ENCODE measurements at places on chromosomes 13 and 19. TPM values are rescaled to one million over a fixed set of nuclear protein-coding genes. Genes with fewer than 3 reads are reported as not detected.

GRCh38 chr13:77751513-77752456 is 54.3 kb downstream of the SLAIN1 start:
- H3K4me3 ChIP-seq = no peak overlapping the region
- no peaks in the 10 kb centered on the region for H3K27me3 ChIP-seq
- no peaks in the 10 kb centered on the region for H3K36me3 ChIP-seq
- H3K4me1 ChIP-seq = no peaks in the 10 kb centered on the region
- DNase-seq = no peak

DNA sequence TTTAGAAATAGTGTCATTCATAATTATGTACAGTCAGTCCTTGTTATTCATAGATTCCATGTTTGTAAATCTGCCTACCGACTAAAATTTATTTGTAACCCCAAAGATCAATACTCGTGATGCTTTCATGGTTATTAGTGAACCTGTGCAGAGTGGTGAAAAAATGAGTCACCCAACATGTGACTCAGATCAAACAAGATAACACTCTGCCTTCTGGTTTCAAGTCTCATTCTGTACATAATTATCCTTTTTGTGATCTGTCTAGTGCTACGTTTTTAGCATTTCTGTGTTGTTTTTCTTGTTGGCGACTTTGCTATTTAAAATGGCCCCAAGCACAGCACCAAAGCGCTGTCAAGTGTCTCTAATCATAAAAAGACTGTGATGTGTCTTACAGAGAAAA is 274.7 kb downstream of the SUCLA2 start:
- no peaks in the 10 kb centered on the region for H3K36me3 ChIP-seq
- no peak overlapping the region for H3K27ac ChIP-seq
- no peaks in the 10 kb centered on the region for H3K27me3 ChIP-seq
- H3K4me3 ChIP-seq = no peak overlapping the region
- no peak for DNase-seq
- no peaks in the 10 kb centered on the region for H3K4me1 ChIP-seq

DNA sequence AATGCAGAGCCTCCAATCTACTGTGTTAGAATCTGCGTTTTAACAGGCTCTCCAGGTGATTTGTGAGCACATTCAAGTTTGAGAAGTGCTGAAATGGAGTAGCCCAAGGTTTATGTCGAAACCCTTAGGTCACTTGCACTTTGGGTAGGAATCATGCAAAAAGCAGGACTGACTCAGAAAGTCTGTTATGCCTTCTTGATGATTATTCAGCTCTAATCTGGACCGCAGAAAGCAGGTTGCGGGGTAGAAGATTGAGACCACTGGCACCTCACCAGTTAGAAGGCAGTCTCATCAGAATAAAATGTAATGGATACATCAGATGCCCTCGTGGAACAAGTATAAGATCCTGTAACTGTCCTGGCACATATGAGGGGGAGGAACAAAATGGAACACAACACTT is 326.3 kb downstream of the DCLK1 start:
- no peaks in the 10 kb centered on the region for H3K4me1 ChIP-seq
- H3K36me3 ChIP-seq = no peaks in the 10 kb centered on the region
- H3K27ac ChIP-seq = no peak overlapping the region
- no peak for DNase-seq

GRCh38 chr13:61144834-61145593 is 270.6 kb downstream of the PCDH20 start:
- no peak for DNase-seq
- H3K27me3 ChIP-seq = no peaks in the 10 kb centered on the region
- H3K4me3 ChIP-seq = no peak overlapping the region
- no peaks in the 10 kb centered on the region for H3K36me3 ChIP-seq
- no peak overlapping the region for H3K27ac ChIP-seq

GRCh38 chr13:26051657-26052311 is at the start of gene SHISA2:
SHISA2 (minus strand) TSS chr13:26052016; CDS start chr13:26050975, 1,041 bp downstream.
- no peak within 1 kb of the TSS for H3K27ac ChIP-seq
- no peaks in the 10 kb centered on the region for H3K36me3 ChIP-seq
- no peaks in the 10 kb centered on the region for H3K4me1 ChIP-seq
- H3K27me3 ChIP-seq = peaks cover 1% of the 10 kb centered on the region
- DNase-seq = no peak

PCSK4 gene
- total RNA-seq = 9.8 TPM
